Islet precursor cell (in vitro differentiated cells): ENCODE measurements at places on chromosomes 2 and 18.

GRCh38 chr2:196967116-196967515, 40.6 kb upstream of the PGAP1 start:
- DNase-seq: peak; percentile 54

DNA sequence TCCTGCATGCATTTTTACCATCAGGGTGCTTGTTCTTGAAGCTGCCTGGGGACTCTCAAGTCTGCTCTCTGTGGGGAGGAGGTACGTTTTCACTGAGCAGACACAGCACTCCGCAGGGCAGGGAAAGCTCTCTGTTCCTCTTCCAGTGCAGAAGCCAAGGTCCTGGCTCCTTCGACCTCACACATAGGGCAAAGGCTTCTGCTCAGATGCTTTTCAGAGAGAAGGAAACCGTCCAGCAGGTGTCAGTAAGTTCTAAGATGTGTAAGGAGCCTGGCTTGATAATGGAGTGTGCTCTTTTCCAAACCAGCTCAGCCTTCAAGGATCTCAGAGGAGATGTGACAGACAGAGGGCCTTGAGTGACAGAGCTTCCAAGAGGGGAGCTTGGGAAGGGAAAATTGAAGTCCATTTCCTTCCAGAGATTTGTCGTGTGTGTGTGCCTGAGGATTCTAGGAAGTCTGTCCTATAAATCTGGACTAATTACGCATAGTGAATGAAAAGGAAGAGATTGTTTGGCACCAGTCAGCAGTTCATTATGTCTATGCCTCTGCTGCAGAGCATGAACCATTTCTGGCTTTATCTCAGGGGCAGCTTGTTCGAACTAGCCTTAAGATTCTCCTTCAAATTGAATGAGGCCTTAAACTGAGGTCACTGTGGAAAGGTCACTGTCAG, 67.3 kb upstream of the UPP2 start:
- DNase-seq: peak; percentile 71

DNA sequence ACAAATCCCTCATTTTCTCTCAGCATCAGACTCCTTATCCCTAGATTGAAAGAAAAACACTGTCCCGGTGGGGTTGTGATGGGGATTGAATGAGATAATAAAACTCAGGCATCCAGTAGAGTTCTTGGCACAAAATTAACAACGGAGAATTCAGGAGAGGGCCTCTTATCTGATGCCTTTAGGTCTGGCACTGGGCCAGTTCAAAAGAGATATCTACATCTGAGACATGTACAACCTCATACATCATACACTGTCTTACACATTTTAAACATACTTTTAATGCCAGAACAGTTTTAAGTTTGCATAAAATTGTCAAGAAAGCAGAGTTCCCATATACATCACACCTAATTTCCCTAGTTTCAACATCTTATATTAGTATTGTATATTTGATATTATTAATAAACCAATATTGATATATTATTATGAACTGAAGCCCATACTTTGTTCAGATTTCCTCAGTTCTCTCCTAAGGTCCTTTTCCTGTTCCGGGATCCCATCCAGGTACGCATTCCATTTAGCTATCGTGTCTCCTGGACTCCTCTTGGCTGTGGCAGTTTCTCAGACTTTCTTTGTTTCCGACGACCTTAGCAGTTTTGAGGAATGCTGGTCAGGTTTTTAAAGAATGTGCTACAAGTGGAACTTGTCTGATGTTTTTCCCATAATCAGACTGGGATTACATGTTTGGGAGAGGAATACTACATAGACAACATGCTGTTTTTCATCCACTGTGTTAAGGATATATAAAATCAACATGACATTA, 27.8 kb downstream of the NXPH2 start:
- peak; percentile 71 for DNase-seq

GRCh38 chr2:238031751-238032150, 29.1 kb upstream of the SCLY start:
- no peak for DNase-seq

- DNase-seq: peak; percentile 57
Observed at GRCh38 chr2:25039126-25039525, 2.8 kb upstream of the EFR3B start.

GRCh38 chr2:10863837-10864236, 47.9 kb upstream of the KCNF1 start:
- DNase-seq: no peak

DNA sequence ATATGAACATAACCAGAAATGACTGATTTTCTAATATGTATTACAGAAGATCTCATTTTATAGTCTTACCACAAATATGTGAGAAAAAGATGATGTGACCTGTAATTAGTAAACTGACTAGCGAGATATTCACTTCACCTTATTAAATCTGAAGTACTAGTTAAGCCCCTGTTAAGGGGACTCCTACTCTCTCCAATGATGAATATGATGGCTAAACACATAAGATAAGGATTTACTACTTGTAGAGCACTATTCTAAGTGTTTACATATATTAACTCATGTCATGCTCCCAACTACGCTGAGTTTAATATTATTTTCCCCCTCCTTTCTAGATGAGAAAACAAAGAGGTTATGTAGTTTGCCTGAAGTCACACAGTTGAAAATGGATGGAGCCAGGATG, 40.9 kb downstream of the SP3 start:
- DNase-seq: no peak

DNA sequence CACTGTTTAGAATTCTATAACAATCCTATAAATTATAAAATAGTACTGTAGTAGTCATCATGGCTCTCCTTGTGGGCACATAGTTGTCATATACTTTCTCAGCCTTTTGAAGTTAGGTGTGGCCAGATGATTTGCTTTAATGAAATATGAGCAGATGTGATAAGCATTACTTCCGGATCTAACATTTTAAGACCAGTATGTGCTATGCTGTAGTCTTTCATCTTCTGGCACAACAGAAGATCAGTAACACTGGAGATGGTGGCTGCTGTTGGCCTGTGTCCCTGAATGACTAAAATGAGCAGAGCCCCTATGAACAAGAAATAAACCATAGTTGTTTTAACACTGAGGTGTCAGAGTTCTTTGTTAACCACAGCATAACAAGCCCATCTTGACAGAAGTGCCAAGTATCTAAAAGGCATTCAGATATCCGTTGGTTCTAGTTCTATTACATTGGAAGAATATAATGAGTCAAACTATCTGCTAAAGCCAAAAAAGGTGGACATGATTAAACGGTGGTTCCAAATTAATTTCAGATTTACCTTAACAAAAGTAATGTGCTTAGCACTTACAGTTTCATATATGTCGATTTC, 6.3 kb downstream of the MEX3C start:
- DNase-seq: no peak

DNA sequence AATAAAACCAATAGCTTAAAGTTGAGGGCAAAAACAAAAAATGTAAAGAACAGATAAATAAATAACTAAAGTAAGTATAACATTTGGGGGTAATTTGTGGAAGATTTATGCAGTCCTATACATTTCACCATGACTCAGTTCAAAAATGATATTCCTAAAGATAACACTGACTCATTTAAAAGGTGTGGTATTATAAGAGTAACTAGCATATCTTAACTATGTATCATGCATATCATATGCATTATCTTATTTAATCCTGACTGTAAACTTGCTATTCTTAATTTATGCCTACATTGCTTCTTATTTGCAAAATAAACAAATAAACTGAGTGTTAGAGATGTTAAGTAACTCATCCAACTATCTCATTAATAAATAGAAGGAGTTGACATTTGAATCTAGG, 726.5 kb upstream of the PKDCC start:
- DNase-seq: no peak

- peak; percentile 41 for DNase-seq
Observed at GRCh38 chr2:71897137-71897480, 250.6 kb downstream of the CYP26B1 start.

GRCh38 chr2:233361297-233361696, 7.0 kb downstream of the DGKD start:
- peak; percentile 83 for DNase-seq

- peak; percentile 18 for DNase-seq
Observed at GRCh38 chr2:238872026-238872425, 24.1 kb downstream of the TWIST2 start.

GRCh38 chr2:9112079-9112721, 94.4 kb upstream of the ASAP2 start:
- DNase-seq: peak; percentile 91

DNA sequence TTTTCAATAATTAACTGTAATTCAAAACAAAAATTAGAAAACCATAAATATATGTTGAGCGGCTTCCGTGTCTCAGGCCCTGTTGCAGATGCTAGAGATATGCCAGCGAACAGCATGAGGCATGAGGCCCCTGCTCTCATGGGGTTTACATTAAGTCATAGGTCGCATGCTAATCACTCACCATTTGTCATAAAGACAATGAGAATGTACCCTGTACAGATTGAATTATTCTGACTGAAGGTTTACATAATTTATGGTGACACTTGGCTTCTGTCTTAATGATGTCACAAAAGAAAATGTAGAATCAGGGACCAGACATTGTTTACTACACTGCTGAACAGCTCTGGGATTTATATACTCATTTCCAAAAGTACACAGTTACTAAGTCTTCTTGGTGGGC, 5.9 kb upstream of the VAPA start:
- DNase-seq: no peak

DNA sequence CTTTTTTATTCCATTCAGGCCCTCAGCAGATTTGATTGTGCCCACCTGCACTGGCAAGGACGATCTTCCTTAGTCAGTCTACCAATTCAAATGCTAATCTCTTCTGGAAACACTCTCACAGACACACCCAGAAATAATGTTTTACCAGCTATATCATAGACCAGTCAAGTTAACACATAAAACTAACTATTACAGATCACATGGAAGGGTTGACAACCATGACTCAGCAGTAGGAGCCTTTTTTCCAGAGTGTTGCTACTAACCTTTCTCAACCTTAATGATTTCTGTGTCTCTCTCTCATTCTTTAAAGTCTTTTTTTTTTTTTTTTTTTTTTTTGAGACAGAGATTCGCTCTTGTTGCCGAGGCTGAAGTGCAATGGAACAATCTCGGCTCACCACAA, 143.5 kb upstream of the MSH6 start:
- DNase-seq: peak; percentile 10

GRCh38 chr2:220192994-220193753, 565.7 kb downstream of the SLC4A3 start:
- no peak for DNase-seq

GRCh38 chr2:68256093-68256450, 3.7 kb upstream of the PPP3R1 start:
- DNase-seq: no peak

DNA sequence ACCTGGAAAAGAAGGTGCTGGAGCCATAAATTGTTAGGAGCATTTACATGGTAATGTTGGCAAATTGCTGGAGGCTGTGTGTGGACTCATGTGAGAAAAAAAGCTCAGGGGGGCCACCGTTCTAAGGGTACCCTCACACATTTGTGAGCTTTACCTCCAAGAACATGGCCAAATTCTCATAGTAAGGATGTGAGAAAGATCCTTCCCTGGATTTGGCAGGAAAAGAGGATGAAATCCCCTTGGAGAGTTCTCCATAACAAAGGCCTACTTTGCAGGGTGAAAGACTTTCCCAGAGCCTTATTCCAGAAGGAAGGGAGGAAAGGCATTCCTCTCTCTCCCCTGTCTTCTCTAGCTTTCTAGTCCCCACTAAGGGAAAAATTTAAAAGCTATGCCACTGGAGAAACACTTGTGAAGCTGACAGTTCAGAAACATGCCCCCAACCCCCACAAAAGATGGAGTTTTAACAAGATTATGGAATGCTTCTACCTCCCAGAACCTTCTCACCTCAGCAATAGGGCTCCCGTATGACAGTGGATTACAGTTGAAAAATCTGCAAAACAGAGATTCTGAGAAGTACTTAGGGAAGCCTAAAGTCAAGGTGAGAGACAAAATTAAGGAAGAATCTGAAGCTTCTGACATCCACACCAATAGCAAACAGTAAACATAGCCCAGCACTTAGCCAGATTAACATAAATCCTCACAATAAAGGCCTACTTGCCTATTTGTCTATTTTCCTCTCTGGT, 20.2 kb upstream of the ERMN start:
- DNase-seq: no peak

DNA sequence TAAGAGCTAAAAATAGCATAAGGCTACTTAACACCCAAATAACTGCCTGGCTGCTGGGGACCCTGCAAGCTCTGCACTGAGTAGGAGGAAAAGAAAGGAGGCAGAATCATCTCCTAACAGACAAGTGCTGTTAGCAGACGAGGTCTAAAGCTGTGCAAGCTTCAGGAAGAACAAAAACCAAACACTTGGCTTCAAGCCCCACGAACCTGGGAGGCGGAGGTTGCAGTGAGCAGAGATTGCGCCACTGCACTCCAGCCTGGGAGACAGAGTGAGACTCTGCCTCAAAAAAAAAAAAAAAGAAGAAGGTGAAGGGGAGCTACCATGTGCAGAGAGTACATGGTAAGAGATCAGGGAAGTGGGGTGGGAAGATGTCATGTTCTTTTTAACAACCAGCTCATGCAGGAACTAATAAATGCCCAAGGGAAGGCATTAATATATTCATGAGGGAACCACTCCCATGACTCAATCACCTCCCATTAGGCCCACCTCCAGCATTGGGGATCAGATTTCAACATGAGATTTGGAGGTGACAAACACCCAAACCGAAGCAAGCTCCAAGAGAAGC, 28.8 kb upstream of the INO80C start:
- no peak for DNase-seq

GRCh38 chr18:64979791-64980190, 771.0 kb upstream of the CDH7 start:
- no peak for DNase-seq

DNA sequence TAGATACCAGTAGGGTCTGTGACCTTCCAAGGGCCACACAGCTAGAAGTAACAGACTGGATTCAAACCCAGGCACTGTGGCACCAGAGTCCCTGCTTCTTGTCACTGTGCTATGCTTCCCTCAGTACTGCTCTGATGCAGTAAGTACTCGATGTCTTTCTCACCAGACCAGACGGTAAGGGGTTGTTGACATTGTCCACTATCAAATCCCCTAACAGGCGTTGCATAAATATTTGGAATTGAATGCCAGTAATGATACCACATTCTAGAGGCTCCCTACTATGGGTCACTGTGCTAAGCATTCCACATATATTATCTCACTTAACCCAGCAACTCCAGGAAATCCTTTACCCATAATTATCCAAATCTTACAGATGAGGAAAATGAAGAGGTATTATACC, 223.1 kb downstream of the C1D start:
- no peak for DNase-seq

DNA sequence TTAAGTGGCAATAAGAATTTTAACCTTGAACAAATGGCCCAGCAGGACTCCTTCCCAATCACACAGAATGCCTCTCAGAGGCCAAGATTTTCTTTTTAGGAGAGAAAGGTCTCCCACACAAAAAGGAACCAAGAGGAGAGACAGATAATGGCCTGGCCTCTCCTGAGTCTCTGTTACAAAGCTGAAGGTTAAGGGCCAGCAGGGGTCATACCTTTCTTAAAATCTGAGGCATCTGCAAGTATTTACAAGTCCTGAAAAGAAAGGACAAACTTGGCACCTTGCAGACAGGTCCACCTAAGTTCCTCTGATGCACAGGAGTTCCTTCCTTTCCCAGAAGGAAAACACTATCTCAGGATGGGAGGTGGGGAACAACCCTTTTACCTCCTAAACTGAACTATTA, 142.3 kb downstream of the TMEM163 start:
- DNase-seq: no peak

GRCh38 chr2:158644139-158644538, 151.0 kb upstream of the DAPL1 start:
- no peak for DNase-seq
